Activated CD4-positive, alpha-beta T cell treated with anti-CD3 and anti-CD28 coated beads for 1 hour (primary cell): ENCODE measurements at places on chromosomes 7 and 10.
A peak's percentile ranks its signal among the peaks of the same experiment; 100 is the strongest.

GRCh38 chr10:1545524-1545923 lies 191.8 kb downstream of the ADARB2 start:
- no peak for DNase-seq

- no peak for DNase-seq
Observed at GRCh38 chr7:70719125-70719524, 412.8 kb upstream of the GALNT17 start.

GRCh38 chr7:55124989-55125875 lies 106.4 kb downstream of the EGFR start:
- no peak for DNase-seq

GRCh38 chr7:158054611-158055010 lies 533.0 kb downstream of the PTPRN2 start:
- DNase-seq = no peak

- no peak for DNase-seq
Observed at GRCh38 chr10:73480158-73480557, 15.7 kb downstream of the PPP3CB start.

- DNase-seq = no peak
Observed at GRCh38 chr10:79244841-79245504, 102.3 kb upstream of the PPIF start.

DNA sequence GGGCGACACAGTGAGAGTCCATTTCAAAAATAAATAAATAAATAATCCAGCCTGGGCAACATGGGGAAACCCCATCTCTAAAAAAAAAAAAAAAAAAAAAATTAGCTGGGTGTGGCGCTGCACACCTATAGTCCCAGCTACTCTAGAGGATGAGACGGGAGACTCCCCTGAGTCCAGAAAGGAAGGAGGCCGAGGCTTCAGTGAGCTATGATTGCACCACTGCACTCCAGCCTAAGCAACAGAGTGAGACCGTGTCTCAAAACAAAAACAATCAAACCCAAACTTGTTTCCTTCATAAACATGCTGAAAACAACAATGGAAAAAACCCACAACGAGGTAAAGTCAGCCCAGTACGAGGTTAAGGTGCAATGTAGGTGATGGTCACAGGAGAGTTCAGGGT lies 1.2 kb downstream of the COX19 start:
- DNase-seq = no peak

GRCh38 chr7:17446340-17446739 lies 147.9 kb downstream of the AHR start:
- no peak for DNase-seq

DNA sequence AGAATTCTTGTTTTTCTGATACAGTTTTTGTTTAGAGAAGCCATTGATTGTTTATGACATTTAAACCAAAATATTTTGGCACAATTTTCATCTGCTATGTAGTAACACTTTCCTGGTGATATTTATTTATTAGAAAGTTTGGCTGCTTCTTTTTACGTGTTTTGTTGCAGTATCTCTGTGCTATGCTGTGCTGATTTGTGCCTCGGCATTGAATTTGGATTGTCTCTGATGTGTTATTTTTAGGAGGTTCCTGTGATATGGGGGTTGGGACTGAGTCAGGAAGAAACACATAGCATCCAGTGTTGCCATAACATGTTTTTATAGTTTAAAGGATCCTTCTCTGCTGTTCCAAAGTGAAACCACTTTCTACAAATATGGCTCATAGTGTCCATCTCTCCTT lies 1197.7 kb upstream of the LRRN3 start:
- DNase-seq = no peak

- DNase-seq = no peak
Observed at GRCh38 chr7:141619745-141620144, 68.5 kb downstream of the AGK start.

- DNase-seq = no peak
Observed at GRCh38 chr7:132652507-132652906, 76.2 kb upstream of the PLXNA4 start.

- no peak for DNase-seq
Observed at GRCh38 chr7:83339907-83340306, 177.2 kb upstream of the PCLO start.

DNA sequence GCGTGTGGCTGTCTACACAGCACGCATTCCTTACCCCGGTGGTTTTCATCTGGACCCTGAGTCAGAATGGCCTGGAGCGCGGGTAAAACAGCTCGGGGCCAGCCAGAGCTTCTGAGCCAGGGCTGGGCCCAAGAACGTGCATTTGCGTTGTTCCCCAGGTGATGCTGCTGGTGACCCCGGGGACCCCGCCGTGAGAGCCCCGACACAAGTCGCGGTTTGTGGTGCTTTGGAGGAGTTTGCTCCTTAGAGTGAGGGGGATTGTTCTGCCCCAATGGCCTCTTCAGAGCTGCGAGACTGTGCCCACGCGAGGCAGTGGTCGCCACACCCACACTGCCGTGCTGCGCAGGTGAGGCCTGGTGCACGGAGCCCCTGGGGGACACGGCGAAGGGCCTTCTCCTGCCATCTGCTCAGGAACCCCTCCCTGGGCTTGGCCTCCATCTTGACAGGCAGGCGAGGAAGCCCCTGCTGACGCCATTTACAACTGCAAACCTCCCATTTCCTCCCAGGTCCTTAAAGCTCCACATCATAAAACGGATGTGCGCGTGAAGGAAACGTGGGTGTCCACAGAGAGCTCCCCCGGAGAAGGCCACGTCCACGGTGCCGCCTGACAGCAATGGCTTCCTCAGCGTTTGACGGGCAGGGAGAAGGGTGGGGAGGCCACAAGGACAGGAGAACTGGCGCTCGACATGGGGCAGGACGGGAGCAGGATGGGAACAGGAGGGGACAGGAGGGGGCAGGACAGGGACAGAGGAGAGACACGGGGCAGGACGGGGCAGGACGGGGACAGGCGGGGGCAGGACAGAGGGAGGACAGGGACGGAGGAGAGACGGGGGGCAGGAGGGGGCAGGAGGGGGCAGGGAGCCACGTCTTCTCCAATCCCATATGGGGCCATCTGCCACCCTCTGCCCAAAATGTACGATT lies 477.2 kb downstream of the DNAJB6 start:
- DNase-seq = no peak

- no peak for DNase-seq
Observed at GRCh38 chr7:157506268-157506667, 169.5 kb downstream of the DNAJB6 start.

DNA sequence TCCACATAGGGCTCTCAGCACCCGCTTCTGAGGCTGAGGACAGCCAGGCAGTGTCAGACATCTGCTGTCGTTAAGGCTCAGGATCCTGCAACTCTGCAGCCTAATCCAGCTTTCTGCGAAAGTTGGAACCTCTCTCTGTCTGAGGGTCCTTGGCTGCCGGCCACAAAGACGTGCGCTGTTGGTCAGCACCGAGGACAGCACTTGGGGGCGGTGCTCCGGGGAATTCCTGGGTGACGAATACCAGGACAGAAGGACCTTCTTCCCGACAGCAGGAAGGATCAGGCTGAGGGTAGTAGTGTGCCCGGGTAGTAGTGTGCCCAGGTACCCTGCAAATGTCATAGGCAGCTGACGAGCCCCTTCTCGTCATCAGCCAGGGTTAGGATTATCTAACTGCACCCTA lies 16.0 kb upstream of the RASGEF1A start:
- DNase-seq = no peak

- DNase-seq = no peak
Observed at GRCh38 chr10:91891125-91892001, 17.9 kb downstream of the FGFBP3 start.

- no peak for DNase-seq
Observed at GRCh38 chr7:73742338-73742752, 3.7 kb upstream of the ABHD11 start.

DNA sequence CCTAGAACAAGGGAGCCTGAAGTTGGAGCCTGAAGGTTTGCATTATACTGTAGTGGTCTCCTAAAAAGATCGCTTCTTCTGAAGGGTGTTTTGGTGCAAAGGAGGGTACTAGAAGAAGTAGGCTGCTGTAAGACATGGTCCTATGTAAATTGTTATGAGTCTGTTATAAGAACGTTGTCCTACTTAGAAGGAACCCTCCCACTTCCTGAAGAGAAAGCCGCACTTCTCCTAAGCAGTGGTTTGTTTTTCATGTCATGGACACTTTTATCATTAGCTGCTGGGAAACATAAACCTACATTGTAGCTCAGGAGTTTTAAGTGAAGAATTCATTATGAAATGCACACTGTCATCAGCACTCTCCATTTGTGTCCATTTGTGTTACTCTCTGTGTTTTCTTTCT lies 129.1 kb upstream of the ITGB1 start:
- no peak for DNase-seq

DNA sequence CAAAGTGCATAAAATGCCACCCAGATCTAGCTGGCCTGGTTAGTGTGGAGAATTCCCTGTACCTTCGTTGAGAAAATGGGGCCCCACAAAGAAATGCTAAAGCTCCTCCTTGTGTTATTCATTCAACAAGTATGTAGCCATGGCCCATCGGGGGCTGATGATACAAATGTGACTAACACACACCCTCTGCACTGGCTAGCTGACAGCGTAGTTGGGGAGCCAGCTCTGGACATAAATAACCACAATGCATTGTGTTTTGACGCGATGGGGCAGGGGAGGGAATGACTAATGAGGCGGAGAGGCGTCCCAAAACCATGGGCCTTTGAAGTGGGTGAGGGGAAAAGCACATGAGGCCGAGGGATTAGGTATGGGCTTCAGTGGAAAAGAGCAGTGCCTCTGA lies 28.2 kb upstream of the ASL start:
- DNase-seq = no peak

GRCh38 chr10:108638225-108638624 lies 1285.1 kb downstream of the XPNPEP1 start:
- no peak for DNase-seq

- DNase-seq = no peak
Observed at GRCh38 chr10:58360412-58361004, 24.7 kb upstream of the TFAM start.

- DNase-seq = no peak
Observed at GRCh38 chr10:114694752-114695151, 36.7 kb upstream of the ABLIM1 start.

GRCh38 chr7:78254726-78255055 lies 456.1 kb downstream of the PHTF2 start:
- DNase-seq = no peak

GRCh38 chr10:1939016-1939415 lies 201.7 kb upstream of the ADARB2 start:
- DNase-seq = peak; percentile 54

GRCh38 chr10:110822712-110823311 lies 48.9 kb upstream of the PDCD4 start:
- DNase-seq = no peak

- no peak for DNase-seq
Observed at GRCh38 chr7:47333554-47333887, 248.4 kb downstream of the TNS3 start.

DNA sequence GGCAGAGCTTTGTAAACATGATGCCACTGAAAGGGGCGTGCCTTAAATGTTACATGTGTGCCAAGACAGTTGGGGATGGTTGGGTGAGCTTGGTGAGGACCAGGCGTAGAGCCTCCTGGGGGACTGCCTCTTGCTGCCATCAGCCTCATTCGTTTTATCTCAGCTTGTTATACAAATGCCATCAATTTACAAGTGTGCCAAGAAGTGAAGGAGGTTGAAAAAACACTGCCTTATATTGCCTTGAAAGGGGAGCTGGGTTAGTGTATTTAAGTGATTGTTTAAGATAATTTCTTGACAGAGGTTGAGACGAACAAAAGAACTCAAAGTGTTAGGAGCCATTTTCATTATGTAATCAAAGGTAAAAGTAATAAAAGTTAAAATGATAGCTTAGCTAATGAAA lies 354.7 kb downstream of the PHTF2 start:
- DNase-seq = no peak

DNA sequence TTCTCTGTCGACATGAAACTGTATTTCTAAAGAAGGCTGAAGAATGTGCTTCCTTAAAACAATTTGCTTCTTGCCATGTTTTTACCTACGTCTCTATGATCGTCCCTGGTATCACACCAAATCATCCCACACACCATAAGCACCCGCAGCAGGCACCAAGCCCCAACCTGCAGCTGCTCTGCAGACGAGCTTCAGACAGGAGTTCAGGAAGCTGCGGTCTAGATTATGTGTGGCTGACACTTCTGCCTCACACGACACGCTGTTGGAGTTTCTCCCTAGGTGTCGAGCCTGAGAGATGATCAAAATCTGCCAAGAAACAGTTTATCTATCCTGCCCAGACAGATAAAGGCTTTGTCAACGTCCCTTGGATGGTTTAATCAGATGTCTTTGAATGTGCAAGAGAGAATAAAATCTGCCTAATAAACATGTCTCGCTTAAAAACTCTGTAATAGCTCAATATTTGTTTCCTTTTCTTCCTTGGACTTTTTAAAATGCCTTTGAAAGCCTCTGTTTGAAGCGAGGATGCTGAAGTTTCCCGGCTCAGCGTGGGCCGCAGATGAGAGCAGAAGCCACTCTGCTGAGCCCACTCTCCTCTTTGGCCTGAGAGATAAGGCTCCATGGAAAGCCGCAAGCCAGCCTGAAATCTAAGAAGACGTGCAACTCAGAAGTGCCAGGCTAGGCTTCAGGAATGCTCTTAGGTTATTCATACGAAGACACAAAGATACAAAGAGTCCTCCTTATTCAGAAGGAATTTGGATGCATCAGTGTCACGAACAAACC lies 158.3 kb upstream of the PFKP start:
- no peak for DNase-seq

DNA sequence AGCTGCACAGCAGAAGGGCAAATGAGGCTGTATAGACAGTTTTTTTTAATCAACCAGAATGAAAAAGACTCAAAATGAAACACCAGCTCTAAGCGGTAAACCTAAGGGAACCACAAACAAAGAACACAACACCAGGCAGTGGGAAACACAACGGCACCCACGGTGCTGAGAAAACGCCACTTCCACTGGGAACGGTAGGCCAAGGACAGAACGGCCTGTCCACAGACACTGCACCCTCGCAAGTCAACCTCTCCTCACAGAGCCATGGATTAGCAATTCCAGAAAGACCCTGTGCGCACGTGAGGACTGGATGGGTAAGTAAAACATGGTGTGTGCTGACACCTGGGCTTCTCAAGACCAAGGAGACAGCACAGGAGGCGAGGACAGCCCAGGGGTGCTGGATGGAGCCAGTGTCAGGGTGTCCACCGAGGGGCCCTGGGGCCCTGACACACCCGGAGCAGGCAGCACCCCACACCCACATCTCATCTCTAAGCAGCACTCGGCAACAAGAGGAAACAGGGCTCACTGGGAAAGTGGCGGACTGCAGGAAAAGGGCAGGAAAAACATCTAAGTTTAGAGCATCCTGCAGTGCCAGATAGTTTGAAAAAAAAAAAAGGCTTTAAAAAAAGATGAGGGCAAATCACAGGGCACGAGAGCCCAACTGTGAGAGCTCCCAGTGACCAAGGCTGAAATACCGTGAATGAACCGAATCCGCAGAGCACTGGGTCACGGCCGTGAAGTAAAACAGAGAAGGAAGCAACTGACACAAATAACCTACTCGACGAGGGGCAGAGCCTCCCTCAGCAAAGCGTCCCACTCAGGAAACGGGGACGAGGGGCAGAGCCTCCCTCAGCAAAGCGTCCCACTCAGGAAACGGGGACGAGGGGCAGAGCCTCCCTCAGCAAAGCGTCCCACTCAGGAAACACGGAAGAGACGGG lies 120.2 kb downstream of the MAD1L1 start:
- DNase-seq = no peak

GRCh38 chr7:7779888-7780287 lies 61.5 kb upstream of the RPA3 start:
- DNase-seq = no peak
